ENCODE measurements at places on chromosomes 16 and 17. TPM values are rescaled to one million over a fixed set of nuclear protein-coding genes. Genes with fewer than 3 reads are reported as not detected.

CIBAR2 gene
- not detected for total RNA-seq

SLC6A4 gene
- total RNA-seq = not detected

TTLL6 gene
- total RNA-seq = not detected

CFAP97D1 gene
- total RNA-seq = not detected

FN3K gene
- 2.3 TPM for total RNA-seq

SMIM5 gene
- not detected for total RNA-seq

ZP2 gene
- not detected for total RNA-seq

ZNF469 gene
- 0.31 TPM for total RNA-seq

DNA sequence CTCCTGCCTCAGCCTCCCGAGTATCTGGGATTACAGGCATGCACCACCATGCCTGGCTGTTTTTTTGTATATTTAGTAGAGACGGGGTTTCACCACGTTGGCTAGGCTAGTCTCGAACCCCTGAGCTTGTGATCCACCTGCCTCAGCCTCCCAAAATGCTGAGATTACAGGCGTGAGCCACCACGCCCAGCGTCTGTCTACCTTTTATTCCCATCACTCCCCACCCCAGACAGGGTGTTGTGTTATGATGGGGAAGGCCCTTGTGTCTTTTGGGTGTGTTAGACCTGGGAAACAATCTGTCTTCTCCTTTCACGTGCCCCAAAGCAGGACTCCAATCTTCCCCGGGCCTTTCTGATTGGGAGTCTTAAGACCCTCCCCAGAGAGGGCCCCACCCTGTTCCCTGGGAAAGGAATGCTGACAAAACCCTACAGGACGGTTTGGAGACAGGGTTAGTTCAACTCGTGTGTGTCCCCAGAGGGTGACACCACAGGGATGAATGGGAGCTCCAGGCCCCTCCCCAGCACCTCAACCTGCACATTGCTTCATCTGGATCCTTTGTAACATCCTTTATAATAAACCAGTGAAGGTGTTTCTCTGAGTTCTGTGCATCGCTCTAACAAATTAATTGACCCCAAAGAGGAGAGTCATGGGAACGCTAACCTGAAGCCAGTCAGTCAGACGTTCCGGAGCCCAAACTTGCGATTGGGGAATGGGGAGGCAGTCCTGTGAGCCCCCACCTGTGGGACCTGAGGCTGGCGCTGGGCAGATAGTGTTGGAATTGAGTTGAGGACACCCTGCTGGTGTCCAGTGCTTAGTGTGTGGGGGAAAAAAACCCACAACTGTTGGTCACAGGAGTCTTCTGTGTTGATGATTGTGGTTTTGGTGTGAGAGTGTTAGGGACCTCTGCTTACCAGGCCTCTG is 3.2 kb upstream of the ELOB start:
- peak; percentile 1 for DNase-seq

DNA sequence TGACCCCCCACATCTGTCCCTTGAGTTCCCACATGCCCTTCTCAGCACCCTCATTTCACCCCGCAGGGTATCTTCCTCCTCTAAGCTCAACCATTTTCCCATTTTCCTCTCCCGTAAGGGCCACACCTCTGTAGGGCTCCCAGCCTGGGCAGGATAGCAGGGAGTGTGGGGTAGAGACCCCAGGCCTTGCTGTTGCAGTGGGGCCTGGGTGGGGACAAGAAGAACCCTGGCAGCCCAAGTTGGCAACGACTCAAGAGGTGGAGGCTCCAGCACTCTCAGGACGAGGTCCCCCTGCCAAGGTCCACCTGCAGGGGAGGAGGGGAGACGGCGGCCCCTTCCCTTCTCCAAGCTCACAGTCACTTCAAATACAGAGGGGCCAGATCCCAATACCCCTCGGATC is 2.0 kb upstream of the TMEM92 start:
- DNase-seq = peak; percentile 9

DNA sequence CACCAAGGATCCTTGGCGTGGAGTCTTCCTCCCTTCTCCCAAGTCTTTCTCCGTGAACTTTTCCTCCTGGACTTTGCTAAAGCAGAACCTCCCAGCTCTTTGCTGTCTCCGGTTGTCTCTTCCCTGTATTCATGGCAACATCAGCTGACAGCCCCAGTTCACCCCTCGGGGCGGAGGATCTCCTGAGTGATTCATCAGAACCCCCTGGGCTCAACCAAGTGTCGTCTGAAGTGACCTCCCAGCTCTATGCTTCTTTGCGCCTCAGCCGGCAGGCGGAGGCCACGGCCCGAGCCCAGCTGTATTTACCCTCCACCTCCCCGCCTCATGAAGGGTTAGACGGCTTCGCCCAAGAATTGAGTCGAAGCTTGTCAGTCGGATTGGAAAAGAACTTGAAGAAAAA is 943 bp downstream of the CNTROB start:
- DNase-seq = peak; percentile 55

GRCh38 chr17:43987131-43988021 is 17.0 kb upstream of the NAGS start:
- DNase-seq = no peak

GRCh38 chr16:48617104-48617705 is 7.2 kb upstream of the N4BP1 start:
- no peak for DNase-seq

DNA sequence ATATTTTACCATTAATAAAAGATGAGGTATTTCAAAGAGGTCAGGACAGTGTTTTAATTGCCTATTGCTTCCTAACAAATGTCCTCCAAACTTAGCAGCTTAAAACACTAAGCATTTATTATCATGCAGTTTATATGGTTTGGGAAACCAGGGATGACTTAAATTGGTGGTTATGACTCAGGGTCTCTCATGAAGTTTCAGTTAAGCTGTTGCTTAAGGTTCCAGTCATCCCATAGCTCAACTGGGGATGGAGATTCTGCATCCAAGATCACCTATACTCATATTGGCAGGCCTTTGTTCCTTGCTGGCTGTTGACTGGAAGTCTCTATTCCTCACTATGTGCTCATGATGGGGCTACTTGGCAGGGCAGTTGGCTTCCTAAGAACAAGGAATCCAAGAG is 1329.9 kb upstream of the GOT2 start:
- no peak for DNase-seq

DNA sequence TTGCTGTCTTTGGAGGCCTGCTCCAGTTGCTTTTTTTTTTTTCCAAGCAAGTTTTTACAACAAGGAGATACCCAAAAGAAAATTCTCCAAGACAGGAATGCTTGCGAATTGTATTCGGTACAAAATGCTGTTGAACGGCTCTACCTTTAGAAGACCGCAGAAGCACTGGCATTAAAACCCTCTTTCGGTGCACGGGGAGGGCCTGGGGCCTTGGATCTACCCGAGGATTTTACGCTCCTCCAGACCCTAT is 1.3 kb upstream of the HELZ start:
- DNase-seq = no peak

DNA sequence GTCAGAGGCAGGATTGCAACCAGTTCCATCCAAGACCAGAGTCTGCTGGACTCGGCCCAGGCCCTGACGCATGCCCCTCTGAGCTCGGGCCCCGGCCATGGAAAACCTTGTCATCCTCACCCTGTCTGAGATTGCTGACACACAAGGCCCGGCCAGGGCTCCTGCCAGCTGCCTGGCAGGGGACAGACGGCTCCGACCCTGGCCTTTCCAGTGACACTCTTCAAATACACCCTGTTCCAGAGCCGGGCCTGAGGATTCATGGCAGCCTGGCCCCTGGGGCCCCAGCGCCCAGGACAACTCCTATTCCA is 3.2 kb upstream of the PABPN1L start:
- no peak for DNase-seq

Data from activated CD4-positive, alpha-beta memory T cell treated with anti-CD3 and anti-CD28 coated beads for 36 hours (primary cell).